ENCODE measurements at places on chromosomes 2 and 18.

- no peak for DNase-seq
These were observed 21.3 kb upstream of the CDC42EP3 start for GRCh38 chr2:37692711-37693110.

DNA sequence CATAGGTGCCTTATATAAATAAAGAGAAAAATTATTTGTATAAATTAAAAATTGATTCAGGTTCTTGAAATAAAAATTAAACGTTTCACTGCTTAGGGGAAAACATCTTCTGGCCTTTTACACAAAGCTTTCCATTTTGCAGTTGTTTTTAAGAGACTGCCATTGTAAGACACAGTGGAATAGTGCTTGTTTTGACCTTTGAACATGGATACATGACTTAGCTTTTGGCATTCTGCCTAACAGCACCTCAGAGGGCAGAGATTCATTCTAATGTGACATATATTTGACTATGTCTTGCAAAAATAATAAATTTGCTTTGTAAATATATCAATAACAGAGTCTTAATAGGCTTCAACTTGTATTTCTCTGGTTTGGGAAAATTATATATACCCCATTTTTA lies 142.1 kb downstream of the SLC4A10 start:
- DNase-seq: no peak

GRCh38 chr2:197985029-197985638 lies 180.7 kb downstream of the PLCL1 start:
- no peak for DNase-seq

GRCh38 chr2:108215794-108216211 lies 24.0 kb upstream of the SULT1C3 start:
- DNase-seq: no peak

DNA sequence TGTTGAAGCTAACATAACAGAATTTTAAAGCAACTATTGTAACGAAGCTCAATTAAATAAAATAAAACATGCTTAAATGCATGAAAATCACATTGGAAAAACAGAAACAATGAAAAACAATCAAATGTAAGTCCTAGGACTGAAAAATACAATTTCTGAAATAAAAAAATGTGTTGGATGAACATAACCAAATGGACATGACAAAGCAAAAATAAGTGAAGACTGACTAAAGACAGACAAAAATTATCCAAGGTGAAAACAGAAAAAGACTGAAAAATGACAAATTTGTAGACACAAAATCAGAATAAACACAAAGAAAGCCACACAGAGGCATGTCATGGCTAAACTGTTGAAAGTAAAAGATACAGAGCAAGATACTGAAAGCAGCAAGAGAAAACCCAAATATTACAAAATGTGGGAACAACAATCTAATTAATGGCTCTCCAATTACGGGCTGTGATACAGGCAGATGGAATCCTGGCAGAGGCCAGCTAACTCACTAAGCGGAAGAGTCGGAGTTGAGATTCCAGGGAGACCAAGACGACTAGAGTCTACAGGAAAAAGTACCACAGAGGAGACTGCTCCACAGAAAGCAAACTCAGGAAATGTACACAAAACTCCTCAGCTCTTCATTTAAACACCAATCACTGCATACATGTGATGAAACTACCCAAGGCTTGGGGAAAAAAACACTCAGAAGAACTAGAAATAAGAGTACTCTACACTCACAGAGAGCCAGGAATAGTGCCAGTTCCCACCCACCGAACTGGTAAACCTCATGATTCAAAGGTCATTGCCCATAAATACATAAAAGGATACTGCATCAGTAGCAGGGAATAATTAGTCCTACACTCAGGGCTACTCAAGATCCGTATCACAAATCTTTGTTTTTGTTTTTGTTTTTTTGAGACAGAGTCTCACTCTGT lies 83.6 kb downstream of the ATAD2B start:
- DNase-seq: no peak

- no peak for DNase-seq
These were observed 171.5 kb downstream of the EVA1A start for GRCh38 chr2:75389271-75389670.

DNA sequence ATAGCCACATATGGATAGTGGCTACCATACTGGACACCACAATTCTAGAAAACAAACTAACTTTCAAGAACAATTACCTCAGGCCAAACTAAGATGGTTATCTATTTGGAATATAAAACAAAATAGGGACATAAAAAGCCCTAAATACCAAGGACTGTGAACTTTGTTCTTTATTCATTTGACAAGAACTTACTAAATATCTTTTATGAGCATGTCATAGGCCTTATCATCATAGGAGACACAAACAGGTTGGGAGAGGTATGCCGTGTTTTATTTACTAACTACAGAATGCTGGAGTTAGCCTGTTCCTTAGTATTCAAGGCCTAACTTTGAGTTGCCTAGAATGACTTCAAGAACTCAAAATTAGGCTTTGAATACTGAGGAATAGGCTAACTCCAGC lies 32.1 kb downstream of the CCDC93 start:
- DNase-seq: no peak

GRCh38 chr2:195543902-195544894 lies 112.8 kb upstream of the SLC39A10 start:
- no peak for DNase-seq

GRCh38 chr2:232261776-232262175 lies 116.8 kb upstream of the ALPP start:
- no peak for DNase-seq

- no peak for DNase-seq
These were observed 546.7 kb downstream of the CNTNAP5 start for GRCh38 chr2:124571836-124572235.

- DNase-seq: no peak
These were observed 209.0 kb upstream of the KYNU start for GRCh38 chr2:142668420-142668819.

DNA sequence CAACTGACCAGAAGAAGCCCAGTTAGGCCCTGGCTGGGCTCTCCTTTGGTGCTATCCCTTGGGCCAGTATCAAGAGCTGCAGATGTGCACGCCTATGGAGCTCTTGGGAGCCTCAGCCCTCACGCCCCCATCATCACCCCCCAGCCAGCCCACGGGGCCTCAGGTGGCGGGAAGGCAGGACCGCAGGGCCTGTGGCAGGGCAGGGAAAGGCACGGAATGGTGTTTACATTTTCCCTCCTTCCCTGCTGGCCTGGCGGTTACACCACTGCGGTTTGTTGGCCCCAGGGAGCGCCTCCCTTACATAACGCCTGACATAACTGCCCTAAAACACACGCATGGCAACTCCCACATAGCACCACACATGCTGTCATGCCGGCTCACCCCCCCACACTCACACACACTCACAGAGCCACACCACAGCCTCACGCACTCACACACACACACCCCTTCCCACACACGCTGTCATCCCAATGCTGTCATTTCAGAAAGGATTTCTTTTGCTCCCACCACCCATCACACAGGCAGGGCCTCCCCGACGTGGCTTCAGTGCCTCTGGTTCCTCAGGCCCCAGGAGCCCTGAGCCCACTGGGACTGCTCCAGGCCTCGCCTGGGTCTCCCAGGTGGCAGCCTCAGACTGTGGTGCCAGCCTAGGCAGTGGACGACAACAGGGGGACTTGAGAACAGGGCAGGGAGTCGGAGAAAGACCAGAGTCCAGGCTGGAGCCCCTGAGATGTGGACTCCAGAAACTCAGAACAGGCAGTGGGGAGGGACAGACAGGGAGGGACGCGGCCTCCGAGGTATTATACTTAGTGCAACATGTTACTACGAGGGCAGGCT lies 15.7 kb downstream of the ZFP36L2 start:
- no peak for DNase-seq

Data from GM12892 (cell line).